ENCODE measurements at places on chromosomes 5 and 9.
A peak's percentile ranks its signal among the peaks of the same experiment; 100 is the strongest.

GRCh38 chr9:36486329-36486932 is 86.3 kb upstream of the MELK start:
- DNase-seq: no peak

- no peak for DNase-seq
Observed at GRCh38 chr5:148205044-148205806, 2.4 kb downstream of the SPINK6 start.

DNA sequence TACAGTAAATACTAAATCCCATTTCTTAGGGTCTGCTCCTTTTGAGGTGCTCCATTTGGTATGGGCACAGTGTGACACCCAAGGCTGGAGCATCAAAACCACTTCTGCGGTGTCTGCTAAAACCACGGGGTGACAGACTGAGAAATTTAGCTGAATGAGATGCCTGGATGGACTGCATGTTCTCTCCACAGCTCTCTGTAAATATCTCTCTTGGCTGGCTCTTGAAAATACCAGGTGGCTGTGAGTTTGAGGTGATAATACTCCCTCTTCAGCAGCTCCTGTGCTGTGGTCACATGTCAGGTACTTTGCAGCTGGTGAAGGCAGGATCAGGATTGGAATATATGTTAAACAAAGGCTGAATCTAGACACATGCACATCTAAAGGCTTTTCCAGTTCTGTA is 93.7 kb upstream of the SIMC1 start:
- DNase-seq: no peak

DNA sequence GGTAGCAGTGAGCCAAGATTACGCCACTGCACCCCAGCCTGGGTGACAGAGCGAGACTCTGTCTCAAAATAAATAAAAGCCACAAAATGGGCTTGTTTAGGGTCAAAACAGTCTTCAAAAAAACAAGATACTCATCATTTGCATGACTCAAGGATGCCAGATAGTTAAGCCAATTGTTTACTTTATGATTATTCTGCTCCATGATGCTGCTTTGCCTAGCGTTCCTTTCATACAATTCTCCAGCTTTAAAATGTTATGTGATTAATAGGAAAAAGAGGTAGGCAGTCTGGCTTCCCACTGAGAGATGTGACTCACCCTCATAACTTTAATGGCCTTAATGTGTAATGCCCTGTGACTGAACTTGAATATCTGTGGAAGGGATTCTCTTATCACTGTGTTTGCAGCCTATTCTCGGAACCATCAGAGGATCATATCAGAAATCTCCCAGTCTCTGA is 364.6 kb upstream of the TRPC7 start:
- no peak for DNase-seq

- no peak for DNase-seq
Observed at GRCh38 chr5:16791036-16791705, 144.9 kb downstream of the MYO10 start.

- DNase-seq: no peak
Observed at GRCh38 chr9:116269250-116269649, 115.7 kb downstream of the PAPPA start.

DNA sequence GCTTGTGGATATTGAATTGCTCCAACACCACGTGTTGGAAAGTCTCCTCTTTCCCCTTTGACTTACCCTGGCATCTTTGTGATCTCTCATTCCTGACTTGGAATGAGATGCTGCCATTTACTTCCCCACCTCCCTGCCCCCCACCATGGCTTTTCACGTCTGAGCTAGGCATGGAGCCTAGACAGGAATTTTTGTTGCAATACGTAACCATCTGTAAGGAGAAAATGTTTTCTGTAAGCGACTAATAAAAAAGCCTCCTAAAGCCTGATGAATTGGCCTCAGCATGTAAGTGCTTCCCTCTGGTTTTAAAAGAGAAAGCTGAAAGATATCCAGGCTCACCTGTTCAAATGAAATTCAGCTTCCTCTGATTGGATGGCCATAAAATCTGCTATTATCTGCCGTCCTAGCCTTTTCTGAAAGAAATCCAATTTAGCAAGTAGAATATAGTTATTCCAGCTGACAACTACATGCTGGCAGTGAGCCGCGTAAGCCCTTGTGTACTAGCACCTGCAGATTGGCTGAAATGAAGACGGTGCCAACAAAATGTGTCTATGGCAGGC is 200.1 kb downstream of the NSG2 start:
- no peak for DNase-seq

DNA sequence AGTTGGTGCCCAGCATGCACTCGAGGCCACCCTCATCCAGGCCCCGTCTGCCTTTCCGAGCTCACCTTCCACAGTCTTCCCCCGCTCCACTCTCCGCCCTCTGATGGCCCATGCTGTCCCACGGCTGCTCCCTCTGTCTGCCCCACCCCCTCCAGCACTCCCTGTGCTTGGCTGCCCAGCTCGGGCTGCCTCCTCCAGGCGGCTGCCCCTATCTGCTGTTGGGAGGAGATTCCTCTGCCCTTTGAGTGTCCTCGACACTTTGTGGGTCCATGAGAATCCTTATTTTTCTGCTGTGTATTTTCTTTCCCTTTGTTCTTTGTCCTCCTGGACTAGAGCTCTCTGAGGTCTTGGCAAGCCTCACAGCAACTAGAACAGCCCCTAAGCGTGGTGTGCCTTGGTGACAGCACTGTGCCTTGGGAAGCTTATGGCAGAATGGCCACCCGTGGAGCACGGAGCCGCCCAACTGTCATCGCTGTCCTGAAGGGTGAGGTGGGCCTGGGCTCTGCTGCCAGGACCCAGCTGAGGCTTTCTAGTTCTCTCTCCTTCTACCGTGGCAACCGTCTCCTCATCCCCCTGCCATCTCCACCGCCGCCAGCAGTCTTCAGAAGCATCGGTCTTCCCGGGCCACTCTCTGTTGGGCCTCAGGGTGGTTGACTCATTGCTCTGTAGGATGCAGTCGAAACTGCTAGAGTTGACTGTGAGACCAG is 5.2 kb downstream of the NTMT1 start:
- no peak for DNase-seq

DNA sequence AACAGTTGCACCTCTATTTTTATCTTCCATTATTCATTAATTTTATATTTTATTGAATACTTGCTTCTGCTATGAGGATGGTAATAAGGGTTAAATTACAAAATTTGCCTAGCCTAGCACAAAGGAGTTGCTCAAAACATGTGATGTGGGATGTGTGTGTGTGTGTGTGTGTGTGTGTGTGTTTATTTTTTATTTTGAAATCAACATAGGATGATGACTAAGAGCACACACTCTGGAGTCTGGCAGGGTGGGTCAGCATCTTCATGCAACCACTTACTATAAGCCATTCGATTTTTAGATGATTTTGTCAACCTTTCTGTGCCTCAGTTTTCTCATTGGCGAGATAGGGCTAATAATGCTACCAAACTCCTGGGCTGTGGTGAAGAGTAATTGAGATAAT is 57.7 kb upstream of the MAMDC2 start:
- no peak for DNase-seq

GRCh38 chr9:14346231-14346791 is 32.4 kb upstream of the NFIB start:
- no peak for DNase-seq

GRCh38 chr9:132903574-132904492 is 25.1 kb downstream of the SPACA9 start:
- no peak for DNase-seq

- no peak for DNase-seq
Observed at GRCh38 chr9:16996901-16997491, 126.5 kb upstream of the BNC2 start.

GRCh38 chr5:15366676-15367391 is 133.1 kb upstream of the FBXL7 start:
- no peak for DNase-seq

DNA sequence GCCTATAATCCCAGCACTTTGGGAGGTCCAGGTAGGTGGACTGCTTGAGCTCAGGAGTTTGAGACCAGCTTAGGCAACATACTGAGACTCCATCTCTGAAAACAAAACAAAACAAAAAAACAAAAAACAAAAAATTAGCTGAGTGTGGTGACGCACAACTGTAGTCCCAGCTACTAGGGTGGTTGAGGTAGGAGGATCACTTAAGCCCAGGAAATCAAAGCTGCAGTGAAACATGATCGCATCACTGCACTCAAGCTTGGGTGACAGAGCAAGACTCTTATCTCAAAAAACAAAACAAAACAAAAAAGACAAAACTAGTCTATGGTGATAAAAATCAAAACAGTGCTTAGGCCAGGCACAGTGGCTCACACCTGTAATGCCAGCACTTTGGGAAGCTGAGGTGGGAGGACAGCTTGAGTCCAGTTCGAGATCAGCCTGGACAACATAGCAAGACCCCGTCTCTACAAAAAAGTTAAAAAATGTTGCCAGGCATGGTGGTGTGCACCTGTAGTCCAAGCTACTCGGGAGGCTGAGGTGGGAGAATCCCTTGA is 28.8 kb downstream of the FBXO10 start:
- DNase-seq: no peak

- no peak for DNase-seq
Observed at GRCh38 chr5:131981516-131981915, 29.9 kb downstream of the ACSL6 start.

DNA sequence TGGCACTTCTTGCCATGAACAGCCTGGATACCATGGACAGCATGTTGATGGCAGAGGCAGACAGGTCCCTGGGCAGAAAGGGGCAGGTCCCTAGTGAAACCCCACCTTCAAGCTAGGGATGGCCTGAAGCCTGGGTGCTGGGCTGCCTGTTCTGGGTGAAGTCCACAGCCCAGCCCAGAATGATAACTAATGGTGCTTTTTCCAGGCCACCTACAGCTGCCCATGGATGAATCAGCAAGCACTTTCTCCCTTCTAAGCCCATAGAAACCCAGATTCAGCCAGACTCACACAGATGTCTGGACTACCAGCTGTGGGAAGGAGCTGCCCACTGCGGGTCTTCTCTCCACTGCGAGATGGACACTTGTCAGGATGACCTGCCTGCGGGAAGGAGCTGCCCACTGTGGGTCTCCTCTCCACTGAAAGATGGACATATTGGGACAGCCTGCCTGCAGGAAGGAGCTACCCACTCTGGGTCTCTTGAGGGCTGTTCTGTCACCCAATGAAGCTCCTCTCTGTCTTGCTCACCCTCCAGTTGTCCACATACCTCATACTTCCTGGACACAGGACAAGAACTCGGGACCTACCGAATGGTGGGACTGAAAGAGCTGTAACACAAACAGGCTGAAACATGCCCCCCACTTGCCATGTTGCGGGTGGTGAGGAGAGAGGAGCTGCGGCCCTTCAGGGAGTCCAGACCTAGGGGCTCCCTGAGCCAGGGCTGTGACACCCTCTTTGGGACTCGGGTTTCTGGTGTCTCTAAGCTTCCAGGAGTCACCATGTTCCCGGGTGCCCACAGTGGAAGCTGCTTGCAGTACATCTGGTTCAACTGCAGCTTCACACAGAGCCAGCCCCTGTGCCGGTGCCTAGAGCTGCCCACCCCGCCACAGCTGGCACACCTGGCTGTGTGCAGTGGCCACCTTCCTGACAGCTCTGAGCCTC is 60.7 kb upstream of the SYNPO start:
- no peak for DNase-seq

DNA sequence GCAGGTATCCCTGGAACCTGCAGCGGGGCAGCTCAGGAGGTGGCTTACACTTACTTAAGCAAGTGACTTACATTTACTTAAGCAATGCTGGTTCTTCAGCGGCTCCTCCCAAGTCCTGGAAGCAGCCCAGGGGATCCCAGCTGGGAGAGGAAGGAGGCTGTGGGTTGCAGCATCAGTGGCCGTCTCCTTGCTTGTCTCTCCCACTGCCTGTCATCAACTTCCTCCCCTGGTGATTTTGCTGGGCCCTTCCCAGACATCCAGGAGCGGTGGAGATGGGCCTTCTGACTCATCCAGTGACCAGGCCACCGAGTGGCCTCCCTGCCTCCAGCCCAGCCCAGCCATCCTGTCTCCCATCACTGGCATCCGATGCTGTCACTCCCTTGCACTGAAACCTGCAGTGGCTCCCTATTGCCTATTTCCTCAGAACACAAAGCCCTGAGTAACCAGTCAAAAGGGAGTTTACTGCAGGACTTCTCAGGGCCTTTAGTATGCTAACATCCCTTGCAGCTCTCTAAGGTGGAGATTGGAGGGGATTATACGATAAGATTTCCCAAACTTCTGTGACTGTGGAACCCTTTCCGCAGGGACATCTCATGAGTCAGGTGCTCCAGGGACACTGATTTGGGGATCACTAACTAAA is 155.9 kb upstream of the PHYKPL start:
- no peak for DNase-seq

GRCh38 chr5:90301248-90301647 is 108.3 kb downstream of the CETN3 start:
- DNase-seq: no peak

- no peak for DNase-seq
Observed at GRCh38 chr5:74725331-74725730, 40.3 kb downstream of the HEXB start.

- no peak for DNase-seq
Observed at GRCh38 chr9:81661339-81661738, 28.0 kb downstream of the TLE1 start.

GRCh38 chr9:131635285-131635684 is 90.0 kb downstream of the PRRT1B start:
- DNase-seq: peak; percentile 68

- no peak for DNase-seq
Observed at GRCh38 chr9:95584176-95584575, 67.4 kb upstream of the PTCH1 start.

- no peak for DNase-seq
Observed at GRCh38 chr5:54226215-54226614, 84.2 kb downstream of the ARL15 start.

DNA sequence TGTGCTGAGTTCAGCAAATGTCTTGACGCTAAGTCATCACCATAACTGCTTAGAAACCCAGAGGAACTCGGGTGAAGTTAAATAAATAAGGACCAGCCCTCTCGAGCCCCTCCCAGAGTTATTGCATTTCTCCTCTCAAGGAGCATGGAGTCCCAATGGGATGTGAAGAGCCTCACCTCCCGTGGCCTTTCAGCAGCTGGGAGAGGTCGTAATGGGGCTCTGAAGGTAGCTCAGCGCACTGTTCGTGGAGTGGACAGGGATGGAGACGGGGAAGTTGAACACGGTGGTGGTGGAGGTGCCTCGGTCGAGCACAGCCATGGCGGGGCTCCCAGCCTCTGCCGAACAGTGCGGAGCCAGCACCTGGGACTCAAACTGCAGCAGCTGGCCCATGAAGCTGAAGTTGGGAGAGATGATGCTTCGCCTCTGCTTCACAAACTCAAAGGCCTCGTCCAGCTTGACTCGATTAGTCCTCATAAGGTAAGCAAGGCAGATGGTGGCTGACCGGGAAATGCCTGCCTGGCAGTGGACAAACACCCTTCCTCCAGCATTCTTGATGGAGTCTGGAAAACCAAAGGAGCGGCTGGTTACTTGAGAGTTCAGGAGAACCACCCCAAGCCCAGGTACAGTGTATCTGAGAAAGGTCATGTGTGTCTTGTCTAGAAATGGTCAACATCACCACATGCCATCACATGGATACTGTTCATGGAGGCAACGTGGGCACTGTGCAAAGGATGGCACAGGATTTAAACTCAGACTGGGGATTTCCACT is 2.2 kb downstream of the DUSP1 start:
- no peak for DNase-seq

Measured in stimulated activated CD8-positive, alpha-beta memory T cell treated with anti-CD3 and anti-CD28 coated beads, Interleukin-4, amount 100 ng/mL, for 4 hours (primary cell).